Cardiac septum (tissue), 1 donor: ENCODE measurements at places on chromosomes 6 and 20. TPM values are rescaled to one million over a fixed set of nuclear protein-coding genes. Genes with fewer than 3 reads are reported as not detected.
A peak's percentile ranks its signal among the peaks of the same experiment; 100 is the strongest.

The FERMT1 gene
- total RNA-seq = 0.54 TPM

The SMLR1 gene
- total RNA-seq = not detected

The HSPA1L gene
- total RNA-seq = 2.4 TPM

The TPBG gene
- total RNA-seq = 4.9 TPM

The RAD21L1 gene
- total RNA-seq = not detected

The GLP1R gene
- 0.08 TPM for total RNA-seq

GRCh38 chr6:72262254-72262653 is 359.6 kb upstream of the KCNQ5 start:
- no peak for DNase-seq

GRCh38 chr6:117449549-117450439 is 24.1 kb upstream of the ROS1 start:
- DNase-seq = no peak

GRCh38 chr20:52306477-52306876 is 114.9 kb upstream of the ZFP64 start:
- no peak for DNase-seq

GRCh38 chr6:116066789-116067188 is 6.1 kb upstream of the FRK start:
- DNase-seq = no peak

DNA sequence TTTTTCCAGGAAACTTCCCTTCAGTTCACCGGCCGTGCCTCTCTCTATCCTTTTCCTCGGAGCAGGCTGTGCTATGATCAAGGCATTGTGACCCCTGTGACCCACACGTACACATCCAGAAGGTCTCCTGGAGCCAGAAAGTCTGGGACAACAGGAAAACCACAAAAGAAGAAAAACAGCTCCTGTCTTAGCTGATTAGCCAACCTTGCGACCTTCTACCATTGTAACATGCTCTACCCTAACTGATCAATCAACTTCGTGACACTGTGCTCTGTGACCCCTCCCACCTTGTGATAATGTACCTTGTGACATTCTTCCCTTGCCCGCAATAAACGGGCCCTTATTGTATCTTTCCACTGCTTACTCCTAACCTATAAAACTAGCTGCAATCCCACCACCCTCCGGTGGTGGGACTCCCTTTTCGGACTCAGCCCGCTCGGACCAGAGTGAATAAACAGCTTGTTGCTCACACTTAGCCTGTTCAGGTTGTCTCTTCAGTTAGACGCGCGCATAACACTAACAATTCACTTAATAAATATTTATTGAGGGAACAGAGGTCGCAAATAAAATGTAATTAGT is 24.2 kb downstream of the ZNF311 start:
- no peak for DNase-seq

DNA sequence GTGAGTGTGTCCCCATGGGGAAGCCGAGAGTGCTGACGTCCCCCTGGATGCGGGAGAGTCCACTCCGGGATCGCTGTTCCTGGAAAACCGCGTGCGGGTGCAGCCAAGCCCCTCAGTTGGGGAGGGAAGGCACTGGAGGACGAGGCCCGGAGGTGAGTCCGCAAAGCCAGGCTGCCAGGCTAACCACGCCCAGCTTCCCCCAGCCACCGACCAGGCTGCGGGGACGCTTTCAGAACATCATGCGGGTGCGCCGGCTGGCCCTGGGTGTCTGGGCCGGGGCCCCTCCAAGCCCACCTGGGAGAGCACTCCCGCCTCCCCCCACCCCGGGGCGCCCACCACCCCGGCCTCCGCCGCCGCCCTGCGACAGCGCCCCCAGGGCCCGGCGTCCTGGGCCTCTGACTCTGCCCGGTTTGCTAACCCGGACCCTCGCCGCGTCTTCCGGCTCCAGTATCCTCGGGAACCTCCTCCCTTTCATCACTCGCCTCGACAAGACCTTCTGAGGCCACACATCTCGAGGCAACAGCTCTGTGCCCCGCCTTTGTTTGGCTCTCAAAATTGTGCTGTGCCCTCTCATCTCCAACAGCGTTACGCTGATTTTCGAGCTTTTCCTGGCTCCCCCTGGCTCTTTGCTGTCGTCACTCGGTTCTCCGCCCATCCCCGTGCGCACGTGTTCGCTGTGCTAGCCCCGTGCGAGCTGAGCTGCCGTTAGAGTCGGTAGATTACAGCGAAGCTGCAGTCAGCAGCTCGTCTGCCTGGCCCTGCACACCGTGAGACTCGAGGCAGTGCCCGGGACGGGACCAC is 47.1 kb upstream of the ENTPD6 start:
- DNase-seq = no peak

- peak; percentile 9 for DNase-seq
These were observed 8.5 kb upstream of the CST3 start for GRCh38 chr20:23646106-23646873.

DNA sequence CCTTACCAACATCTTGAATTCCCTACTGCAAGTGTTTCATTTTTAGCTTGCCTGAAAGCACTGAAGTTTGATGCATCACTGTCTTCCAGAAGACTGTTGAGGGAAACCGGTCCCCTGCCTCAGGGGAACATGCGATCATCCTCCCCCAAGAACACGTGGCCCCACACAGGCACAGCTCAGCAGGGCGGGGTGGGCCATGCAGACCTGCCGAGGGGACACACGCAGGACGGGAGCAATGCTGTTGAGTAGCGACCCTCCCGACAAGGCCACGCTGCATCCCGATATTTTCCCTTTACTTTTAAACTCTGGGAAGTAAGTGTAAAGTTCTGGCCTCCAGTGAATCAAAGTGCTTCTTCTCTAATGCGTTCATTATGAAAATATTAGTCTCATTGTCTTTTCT is 59.3 kb upstream of the XRN2 start:
- no peak for DNase-seq

DNA sequence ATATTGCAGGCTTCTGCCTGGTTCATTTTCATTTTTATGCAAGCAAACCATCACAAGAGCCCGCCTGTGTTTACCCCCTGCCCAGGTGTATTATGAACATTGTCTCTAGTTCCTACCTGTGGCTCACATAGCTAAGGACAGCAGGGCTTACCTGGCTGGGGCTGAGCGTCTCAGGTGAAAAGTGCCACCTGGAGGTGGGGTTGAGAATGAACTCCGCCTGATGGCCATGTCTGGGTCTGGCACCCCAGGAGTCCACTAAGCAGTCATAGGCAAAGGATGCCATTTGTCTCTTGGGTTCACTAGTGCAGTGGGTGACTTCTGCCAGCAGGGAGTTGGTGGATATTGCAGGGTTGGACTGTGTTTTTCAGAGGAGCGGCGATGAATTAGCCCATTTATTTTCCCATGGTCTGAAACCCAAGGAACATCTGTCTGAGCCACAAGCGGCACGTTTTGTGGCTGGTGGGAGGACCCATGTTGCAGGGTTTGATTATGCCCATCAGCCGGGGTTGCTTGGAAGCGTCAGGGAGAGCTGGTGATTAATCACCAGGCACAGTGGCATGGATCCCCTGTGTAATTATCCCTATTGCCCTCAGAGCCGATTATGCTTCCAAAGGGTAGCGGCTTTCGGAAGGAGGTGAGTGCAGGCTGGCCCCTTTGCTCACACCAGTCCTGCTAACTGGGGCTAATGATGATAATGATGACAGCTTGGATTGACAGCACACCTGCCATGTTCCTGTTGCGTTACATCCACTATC is 92.1 kb downstream of the CDH26 start:
- DNase-seq = no peak
